ENCODE measurements at places on chromosomes 2 and 18.

GRCh38 chr2:75053484-75054112 lies 95.2 kb downstream of the POLE4 start:
- DNase-seq: no peak

DNA sequence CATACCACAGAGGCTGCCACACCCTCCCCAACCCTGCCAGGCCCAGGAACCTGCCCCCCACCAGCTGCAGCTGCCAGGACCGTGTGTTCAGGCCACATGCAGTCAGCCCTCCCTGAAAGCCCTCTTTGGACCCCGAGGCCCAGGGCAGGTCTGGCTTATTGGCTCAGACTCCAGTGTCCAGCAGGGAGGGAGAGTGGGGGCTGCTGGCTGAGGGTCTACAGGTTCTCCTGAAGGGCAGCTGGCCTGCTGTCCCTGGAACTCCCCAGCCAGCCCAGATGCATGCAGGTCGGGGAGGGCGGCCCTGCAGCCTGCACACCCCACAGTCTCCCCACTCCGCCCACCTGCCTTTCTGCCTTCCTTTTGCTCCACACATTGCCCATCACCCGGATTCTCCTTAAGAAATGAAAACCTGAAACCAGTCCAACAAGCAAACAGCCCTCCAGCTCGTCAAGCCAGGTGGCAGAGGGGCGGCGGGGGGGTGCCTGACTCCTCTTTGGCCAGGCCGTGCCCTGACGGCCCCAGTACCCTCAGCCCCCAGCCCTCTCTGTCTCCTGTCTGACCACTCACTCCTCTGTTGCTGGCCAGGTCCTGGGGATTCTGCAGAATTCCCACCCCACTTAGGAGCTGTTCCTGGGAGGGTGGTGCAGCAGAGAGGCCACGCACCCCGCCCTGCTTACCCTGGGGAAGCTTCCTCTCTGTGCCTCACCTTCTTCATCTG lies 18.0 kb downstream of the GPR35 start:
- no peak for DNase-seq

DNA sequence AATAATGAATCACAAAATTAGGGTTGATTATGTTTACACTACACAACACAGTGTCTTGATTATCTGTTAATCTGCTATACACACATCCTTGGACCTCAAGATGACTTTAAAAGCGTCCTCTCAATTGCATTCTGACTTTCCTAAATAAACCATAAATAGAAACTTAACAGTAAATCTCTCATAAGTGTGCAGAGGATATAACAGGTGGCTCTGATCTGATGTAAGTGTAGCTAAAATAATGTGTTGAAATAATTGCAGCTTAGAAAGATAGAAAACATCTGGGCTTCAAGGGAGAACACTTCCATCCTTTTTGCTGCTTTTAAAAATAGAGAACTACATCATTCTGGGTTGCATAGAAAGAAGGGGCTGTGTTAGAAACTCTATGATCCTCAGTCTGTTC lies 78.4 kb upstream of the EFEMP1 start:
- no peak for DNase-seq

DNA sequence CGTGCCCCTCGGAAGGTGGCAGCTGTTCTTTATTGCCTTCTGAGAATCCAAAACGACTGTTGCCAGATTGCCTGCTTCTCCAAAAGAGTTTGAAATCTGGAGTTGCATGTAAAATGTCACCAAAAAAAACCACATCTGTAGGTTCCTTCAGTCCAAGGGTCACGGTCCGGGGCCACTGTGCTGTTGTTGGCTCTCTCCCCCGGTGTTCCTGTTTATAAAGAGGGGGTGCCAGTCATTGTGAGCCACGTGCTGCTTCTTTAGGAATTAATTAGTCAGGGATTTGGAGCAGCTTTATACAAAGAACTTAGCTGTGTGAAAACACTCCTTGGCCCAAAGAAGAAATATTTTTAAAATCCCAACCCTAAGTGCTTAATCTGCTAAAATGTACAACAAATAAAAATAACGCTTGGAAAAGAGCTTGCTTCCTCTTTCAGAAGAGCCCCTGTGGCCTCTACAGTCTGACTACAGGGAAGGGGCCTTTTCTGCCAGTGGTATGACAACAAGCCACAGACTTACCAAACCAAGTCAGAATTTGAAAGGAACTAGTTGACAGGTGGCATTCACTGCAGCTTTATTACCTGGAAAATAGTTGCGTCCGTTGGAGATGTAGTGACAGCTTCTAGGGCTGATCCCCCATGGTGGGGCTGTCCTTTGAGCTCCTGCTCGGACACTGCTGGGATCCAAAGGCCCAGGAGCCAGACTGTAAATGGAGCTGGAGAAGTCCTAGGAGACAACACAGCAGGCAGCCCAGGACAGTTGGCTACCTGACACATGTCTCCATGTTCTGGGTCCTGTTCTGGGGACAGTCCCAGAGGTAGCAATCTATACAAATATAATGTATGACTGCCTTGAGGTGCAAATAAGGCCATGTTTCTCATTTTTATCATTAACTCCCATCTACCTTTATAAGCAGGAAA lies 84.5 kb upstream of the SLC1A4 start:
- DNase-seq: no peak

DNA sequence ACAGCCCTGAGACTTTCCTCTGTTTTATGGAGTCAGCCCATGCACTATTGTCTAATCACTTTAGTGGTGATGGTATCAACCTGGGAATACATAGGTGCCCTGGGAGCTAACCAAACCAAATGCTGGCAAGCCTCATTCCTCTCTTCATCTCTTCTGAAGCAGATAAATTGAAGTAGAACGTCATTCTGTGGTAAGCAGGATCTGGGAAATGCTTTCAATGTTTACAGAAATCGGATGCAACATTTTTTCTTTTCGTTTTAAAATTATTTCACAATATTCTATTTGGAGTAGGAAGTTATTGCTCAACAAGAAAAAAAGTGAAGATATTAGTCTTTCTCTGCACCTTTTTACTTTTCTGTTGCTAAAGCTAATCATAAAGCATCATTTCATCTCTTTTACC lies 114.2 kb downstream of the RBMS1 start:
- no peak for DNase-seq

DNA sequence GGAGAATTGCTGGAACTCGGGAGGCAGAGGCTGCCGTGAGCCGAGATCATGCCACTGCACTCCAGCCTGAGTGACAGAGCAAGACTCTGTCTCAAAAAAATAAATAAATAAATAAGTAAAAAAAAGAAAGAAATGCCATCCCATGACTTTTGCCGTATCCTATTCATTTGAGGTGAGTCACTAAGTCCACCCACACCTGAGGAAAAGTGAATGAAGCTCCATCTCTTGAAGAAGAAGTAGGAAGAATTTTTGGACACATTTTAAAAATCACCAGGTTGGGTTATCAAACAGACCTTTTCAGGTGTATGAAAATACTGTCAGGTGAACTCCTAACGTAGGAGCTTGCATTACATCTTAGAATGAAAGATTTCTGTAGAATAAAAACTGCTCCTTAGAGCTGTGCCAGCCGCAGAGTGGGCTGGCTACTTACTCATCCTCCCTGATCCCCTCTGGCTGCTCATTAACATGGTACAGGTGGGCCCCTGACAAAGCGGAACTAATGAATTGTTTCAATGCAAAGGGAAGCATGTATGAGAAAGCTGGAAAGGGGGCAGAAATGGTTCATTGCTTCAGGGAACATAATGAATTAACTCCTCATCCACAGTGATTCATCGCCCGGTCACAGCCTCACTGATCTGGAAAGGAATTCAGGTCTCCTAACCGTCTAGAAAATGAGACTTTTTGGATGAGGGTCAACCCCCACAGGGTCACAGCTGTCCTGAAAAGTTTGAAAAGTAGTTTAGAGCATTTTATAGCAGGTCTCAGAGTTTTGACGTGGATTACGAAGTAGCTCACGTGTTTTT lies 191.4 kb downstream of the SPP2 start:
- no peak for DNase-seq

- no peak for DNase-seq
Measured at GRCh38 chr2:67840460-67841068, 222.2 kb downstream of the C1D start.

DNA sequence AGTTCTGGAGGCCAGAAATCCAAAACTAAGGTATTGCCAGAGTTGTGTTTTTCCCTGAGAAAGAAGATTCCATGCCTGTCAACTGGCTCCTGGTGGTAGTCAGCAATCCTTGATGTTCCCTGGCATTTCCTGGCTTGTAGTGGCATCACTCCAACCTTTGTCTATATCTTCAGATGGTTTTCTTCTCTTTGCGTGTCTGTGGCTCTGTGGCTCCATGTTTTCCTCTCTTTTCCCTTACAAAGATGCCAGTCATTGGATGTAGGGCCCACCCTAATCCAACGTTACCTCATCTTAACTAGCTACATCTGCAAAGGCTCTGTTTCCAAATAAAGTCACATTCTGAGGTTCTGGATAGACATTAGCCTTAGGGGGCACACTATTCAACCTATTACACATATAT lies 41.8 kb downstream of the SLC14A1 start:
- no peak for DNase-seq

- DNase-seq: no peak
Measured at GRCh38 chr2:157336137-157337010, 10.8 kb upstream of the ERMN start.

DNA sequence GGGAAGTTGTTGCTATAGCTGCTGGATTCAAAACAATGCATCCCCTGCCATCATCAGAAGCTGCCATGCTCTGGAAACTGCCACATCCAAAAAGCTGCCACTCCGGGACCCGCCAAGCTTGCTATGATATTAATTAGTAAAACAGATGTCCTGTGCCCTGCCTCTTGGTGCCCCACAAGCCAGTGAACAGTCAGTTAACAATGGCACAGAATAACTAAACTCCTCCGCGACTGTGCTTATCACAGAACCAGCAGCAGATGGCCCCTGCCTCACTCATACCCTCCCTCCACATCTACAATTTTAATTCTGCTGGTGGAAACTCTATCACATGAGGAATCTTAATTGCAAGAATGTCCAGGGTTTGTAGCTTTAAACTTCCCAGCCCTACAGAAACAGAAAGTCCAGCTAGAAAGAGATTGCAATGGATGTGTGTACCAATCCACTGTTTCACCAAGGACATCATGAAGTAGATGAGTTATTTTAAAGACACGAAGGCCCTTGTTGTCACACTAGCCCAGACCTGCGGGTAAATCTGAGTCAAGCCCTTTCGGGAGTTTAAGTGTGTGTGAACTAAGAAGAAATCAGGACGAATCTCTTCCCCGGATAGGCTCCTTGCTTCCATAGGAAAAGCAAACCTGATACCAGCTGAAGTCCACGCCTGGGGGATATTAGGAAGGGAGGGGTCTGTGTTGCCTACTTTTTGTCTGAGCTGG lies 7.4 kb upstream of the ACYP2 start:
- DNase-seq: no peak

DNA sequence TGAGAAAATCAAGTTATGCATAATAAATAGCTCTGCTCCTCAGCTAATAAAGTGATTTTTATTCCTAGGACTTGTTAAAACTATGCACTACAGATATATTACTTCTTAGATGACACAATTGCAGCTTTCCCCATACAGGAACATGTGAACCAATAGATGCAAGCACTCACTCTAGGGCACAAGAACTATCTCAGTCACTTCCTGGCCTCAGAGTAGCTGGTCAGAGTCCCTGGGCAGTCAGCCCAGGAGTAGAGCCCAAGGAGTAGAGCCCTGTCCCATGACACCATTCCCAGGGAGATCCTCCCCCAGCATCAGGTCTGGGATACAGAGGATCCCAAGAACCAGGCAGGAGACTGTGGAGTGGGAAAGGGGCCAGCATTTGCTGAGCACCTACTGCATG lies 2.7 kb downstream of the TNS1 start:
- DNase-seq: no peak

DNA sequence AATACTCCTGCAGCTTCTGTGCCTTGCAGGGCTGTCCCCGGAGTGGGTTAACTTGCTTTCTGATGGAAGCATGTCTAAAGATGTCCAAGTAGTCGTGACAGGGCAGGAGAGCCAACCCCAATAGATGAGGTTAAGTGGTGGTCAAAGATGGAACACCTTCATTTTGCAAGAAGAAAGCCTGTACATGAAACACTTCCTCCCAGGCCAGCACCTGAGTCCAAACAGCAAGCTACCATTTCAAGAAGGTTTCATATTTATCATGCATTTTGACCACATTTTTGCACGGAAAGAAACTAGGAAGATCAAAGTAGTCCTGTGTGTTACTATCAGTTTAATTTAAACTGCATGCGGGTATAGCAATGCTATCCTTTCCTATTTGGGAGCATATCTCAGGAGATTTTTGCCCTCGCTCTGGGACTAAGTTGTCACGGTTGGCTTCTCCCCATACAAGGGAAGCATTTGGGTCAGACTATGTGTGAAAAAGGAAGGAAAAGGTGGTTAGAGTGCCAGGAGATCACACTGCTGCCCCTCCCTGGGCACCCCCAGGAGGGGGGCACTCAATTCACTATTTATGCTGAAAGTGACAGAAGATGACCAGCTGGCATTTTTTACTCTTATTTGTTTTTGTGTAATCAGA lies 187.6 kb downstream of the ZNF521 start:
- DNase-seq: no peak

Data from cortex of kidney (tissue), 1 donor.